ENCODE measurements at places on chromosomes 1 and 21. TPM values are rescaled to one million over a fixed set of nuclear protein-coding genes. Genes with fewer than 3 reads are reported as not detected.

- no peak for DNase-seq
These were observed 35.0 kb downstream of the ACP6 start for GRCh38 chr1:147635342-147635741.

DNA sequence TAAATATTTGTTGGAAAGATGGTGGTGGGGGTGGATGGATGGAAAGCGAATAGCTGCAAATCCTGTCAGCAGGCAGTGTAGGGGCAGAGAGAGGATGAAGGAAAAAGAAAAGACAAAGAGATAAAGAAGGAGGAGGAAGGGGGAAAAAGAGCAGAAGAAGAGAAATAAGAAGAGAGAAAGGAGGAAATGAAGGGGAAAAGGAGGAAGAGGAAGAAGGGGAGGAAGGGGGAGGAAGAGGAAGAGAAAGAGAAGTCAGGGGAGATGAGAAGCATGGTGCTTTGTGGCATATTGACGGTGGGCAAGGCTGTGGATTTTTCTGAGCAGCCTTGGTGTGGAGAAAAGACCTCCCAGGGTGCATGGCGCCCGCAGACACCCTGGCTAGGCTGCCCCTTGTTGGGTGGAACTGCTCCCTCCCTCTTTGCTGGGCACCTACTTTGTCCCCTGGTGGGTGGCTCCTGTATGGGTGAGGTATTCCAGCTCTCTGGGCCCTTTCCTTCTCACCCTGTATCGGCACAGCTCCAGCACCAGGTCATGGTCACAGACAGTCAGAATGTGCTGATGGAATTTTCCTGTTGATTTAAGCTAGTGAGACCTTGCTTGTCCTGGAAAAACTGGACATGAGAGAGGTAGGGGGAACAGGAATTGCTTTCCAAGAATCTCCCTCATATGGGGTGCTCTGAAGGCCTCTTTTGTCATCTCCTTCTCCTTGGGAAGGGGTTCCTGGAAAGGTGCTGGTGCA, 45.7 kb upstream of the TLR5 start:
- no peak for DNase-seq

GRCh38 chr1:7902478-7903085, 38.1 kb downstream of the TNFRSF9 start:
- peak; percentile 87 for DNase-seq

- DNase-seq: no peak
These were observed 131.9 kb downstream of the CYYR1 start for GRCh38 chr21:26441149-26441548.

DNA sequence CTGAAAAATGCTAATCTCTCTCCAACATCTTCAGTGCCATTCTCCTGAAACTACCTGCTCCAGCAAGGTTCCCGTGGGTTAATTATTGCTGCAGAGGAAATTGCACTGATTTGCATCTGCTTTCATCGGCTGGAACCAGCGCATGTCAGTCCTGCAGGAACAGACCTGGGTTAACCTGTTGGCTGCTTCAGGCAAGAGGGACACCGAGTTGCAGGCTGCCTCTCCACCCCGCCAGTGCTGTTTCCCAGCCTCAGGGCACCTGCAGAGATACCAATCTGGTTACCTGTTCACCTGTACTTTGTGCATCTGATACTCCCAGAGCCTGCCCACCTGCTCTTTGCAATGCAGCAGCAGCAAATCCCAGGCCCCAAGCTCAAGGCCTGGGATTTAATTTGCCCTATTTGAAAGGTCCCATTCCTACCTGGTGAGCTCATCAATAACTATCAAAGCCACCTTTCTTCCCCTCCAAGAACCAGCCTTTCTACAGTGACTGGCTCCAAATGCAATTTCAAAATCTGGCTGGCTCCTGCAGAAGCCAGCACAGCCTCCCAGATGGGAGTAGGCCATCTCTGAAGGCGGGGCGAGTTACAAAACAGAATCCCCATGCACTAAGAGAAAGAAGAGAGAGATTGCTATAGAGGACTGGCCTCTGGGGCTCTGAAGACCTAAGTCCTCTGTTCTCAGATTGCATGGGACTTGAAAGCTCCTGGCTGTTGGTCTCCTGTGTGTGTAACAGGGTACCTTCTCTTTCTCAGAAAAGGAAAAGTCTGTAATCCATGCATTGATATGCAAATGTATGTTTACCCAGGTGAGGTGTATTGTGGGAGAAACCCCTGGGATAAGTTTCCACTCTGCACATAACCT, 67.8 kb downstream of the TOMM20 start:
- peak; percentile 52 for DNase-seq

DNA sequence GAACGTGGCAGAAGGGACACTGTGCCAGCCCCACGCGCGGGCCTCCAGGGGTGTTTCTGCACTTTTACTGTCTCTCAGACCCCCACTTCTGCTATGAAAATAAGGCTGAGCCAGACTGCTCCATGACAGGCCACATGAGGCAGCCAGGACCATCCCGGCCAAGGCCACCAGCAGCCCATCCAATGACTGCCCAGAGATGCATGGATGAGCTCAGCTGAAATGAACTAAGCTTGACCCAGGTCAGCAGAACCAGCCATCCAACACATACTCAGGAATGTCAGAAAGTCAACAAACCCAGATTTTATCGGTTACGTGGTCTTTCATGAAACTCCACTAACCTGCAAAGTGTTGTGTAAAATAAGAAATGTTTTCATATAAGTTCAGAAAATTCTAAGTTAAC, 51.2 kb downstream of the CCDC185 start:
- no peak for DNase-seq

- DNase-seq: no peak
These were observed 55.2 kb downstream of the LRRN2 start for GRCh38 chr1:204630132-204630905.

GRCh38 chr1:184822267-184822666, 67.6 kb upstream of the EDEM3 start:
- no peak for DNase-seq

GRCh38 chr1:182786223-182786994, 3.2 kb upstream of the NPL start:
- DNase-seq: peak; percentile 81

DNA sequence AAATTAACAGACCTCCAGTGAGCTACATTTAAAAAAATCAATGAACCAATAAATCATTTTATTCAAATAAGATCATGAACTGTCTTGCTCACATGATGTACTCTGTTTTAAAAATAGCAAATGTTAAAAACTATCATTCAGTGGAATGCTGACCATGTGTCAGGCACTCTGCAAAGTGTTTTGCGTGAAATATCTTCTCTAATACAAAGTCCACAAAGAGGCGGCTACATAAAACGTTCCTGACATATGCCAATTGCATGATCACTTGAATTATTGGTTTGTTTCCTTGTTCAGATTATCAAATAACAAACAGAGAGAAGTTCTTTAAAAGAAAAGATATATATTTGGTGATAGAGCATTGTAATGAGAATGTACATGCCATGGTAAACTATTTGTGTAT, 10.7 kb downstream of the FMO2 start:
- no peak for DNase-seq

DNA sequence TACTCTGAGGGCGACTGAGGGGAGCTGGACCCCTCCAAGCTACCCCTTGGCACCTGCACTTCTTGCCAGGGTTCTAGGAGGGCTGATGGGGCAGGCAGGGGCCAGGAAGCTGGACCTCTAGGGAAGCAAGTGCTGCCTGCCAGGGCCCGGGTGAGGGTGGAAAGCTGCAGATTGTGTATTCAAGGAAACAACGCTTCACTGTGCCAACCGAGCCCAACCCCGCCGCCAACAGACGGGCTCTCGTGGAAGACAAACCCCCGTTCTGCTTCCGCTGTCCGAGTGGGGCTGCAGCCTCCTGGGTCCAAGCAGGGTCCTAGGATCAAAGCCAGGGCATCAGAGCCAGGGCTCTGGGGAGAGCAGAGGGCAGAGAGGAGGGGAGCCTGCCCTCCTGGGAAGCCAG, 3.2 kb downstream of the EFHD2 start:
- no peak for DNase-seq

GRCh38 chr1:223183268-223183862, 40.3 kb upstream of the TLR5 start:
- DNase-seq: no peak

- DNase-seq: peak; percentile 91
These were observed 15.8 kb upstream of the TAS1R2 start for GRCh38 chr1:18875107-18875795.

- no peak for DNase-seq
These were observed 622.0 kb downstream of the KIF26B start for GRCh38 chr1:245776694-245777332.

GRCh38 chr1:117599286-117600221, 6.3 kb upstream of the TENT5C start:
- peak; percentile 10 for DNase-seq

GRCh38 chr1:201719812-201720521, 109.0 kb upstream of the IPO9 start:
- DNase-seq: no peak

DNA sequence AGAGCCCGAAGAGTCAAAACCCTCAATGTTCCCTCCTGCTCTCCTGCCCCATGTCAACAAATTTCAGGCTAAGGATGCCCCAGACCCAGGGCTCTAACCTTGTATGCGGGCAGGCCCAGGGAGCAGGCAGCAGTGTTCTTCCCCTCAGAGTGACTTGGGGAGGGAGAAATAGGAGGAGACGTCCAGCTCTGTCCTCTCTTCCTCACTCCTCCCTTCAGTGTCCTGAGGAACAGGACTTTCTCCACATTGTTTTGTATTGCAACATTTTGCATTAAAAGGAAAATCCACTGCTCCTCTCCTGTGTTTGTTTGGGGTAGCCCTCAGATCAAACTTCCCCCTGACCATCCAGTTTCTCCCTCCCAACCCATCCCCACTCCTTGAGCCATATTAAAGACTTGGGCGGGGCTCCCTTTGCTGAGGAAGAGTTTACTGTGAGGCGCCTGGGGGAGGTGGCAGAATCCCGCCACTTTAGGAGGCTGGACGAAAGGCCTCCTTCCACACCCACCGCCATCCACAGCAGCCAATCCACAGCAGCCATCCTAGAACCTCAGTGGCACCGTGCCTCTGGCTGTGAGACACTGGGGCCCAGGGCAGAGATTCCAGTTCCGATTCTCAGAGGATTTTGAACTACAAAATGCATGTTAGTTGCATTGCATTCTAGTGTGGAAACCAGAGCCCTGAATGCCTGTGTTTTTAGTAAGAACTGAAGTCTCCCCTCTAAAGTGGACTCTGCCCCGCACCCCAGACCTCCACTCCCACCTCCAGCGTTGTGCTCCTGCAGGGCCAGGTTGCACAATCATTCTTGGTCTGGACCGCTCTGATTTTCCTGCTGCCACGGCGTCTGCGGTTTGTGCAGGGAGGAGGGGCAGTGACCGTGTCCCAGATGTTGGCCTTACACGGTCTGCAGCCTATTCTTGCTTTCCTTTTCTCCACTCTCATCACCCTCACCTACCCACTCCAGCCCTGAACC, 3.0 kb downstream of the OLFML3 start:
- peak; percentile 35 for DNase-seq

KIAA1614 gene
- 0.88 TPM for total RNA-seq

DTL gene
- total RNA-seq: 70.1 TPM

PLPPR4 gene
- 0.31 TPM for total RNA-seq

TAS1R1 gene
- total RNA-seq: not detected

KRTAP10-5 gene
- not detected for total RNA-seq

All from H9 (cell line).